ENCODE measurements at places on chromosomes 7 and 10. TPM values are rescaled to one million over a fixed set of nuclear protein-coding genes. Genes with fewer than 3 reads are reported as not detected.
A peak's percentile ranks its signal among the peaks of the same experiment; 100 is the strongest.

DNA sequence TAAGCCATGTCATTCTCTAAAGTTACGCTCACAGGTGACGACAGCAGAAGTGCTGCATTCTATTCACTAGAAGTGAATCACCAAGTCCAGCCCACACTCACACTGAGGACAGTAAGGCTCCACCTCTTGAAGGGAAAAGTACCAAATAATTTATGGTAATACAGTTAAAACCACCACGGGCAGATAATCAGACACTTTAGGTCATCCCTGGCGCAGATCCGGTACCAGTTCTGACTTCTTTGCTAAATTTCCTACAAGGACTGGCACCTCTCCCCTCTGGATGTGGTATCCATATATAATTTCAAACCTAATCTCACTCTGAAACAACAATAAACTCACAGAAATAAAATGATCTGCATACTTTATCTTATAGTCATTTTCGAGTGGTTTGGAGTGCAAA, 954.7 kb upstream of the GHITM start:
- H3K27ac ChIP-seq: no peak overlapping the region
- no peak overlapping the region for H3K4me3 ChIP-seq
- no peaks in the 10 kb centered on the region for H3K4me1 ChIP-seq
- no peak for DNase-seq
- no peaks in the 10 kb centered on the region for H3K36me3 ChIP-seq

DNA sequence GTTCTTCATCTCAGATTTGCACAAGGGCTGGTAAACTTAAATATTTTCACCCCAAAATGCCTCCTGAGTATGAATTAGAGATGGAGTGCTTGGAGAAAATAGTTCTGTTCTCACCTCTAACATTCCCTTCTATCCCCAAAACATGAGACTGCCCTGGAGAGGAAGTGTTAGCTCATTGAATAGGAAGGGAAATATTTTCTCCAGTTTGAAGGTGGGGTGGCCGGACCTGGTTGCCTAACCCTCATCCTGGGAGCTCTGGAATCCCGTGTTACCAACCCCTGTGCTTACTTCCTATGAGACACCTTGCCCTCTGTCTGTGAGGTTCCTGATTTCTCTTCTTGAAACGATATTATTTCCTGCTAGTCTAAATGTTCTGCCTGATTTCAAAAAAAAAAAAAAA, 779 bp downstream of the IFIT2 start:
- H3K27me3 ChIP-seq: no peaks in the 10 kb centered on the region
- H3K27ac ChIP-seq: peak overlapping the region; percentile 96
- DNase-seq: no peak
- peaks cover 27% of the 10 kb centered on the region for H3K4me1 ChIP-seq
- H3K36me3 ChIP-seq: peaks cover 4% of the 10 kb centered on the region

DNA sequence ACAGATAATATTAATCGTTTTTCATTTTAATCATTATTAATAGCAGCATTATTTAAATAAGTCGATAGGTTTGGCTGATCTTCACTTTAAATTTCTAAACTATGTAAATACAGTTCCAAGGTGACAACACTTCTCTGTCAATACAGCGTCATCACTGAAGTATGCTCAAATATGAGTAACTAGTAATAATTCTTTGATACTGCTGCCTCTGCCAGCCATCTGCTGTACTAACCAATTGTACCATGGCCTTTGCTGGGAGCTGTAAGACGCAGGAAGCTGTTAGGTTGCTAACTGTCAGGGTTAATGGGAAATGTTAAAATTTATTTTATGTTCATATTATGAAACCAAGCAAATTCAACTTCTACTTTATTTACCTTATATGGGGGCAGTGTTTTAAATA, 1650.5 kb upstream of the LRRTM3 start:
- H3K36me3 ChIP-seq: no peaks in the 10 kb centered on the region
- no peak overlapping the region for H3K27ac ChIP-seq
- no peak overlapping the region for H3K4me3 ChIP-seq
- DNase-seq: no peak

DNA sequence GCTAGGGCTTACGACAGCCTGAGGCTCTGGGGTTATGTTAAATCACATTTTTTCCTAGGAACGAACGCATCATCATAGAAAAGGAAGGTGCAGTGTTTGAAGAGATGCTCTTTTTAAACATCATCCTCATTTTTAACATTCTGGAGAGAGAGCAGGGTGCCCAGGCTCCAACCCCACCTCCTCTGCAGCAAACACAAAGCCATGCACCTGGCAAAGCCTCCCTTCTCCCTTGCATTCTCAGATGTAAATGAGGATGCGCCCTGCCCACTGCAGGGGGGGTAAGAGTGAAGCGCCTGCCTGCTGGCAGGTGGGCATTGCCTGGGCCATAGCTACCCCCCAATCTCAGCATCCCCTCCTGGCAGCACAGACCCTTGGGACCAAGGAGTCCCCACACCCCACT, 92.4 kb downstream of the PTPRN2 start:
- DNase-seq: no peak
- peak overlapping the region; percentile 3 for H3K4me3 ChIP-seq
- peaks cover 9% of the 10 kb centered on the region for H3K27me3 ChIP-seq
- no peaks in the 10 kb centered on the region for H3K36me3 ChIP-seq
- H3K4me1 ChIP-seq: peaks cover 6% of the 10 kb centered on the region

DNA sequence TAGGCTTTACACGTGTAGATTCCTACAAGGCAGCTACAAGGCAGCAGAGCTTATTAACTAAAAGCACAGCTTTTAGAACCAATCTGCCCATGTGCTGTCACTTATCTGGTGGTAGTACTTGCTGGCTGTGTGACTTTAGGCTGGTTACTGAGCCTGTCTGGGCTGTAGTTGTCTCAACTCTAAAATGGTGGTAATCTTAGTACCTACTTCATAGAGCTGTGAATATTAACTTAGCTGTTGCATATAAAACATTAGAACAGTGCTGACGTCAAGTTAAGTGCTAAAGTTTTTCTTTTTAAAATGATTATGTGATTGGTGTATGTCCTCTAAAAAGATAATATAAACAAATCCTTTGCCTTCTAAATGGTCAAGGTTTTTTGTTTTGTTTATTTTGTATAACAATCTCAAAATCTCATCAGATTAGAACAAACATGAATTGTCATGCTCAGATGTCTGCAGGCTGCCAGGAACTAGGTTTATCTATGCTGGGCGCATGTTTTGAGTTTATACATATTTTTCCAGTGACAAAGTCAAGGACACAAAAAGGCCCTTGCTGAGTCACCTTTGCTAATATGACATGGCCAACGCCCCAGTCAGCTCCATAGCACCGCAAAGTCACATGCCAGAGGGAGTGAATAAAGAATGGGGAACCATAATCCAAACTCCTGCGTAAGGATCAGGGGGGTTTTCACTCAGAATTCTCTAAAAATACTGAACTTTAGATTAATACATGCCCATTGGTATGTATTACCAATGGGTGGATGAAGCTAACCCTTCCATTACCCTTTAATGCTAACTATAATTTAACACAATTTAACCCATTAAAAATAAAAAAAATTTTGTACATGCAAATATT, 39.8 kb upstream of the ARL4A start:
- DNase-seq: no peak
- no peak overlapping the region for H3K27ac ChIP-seq
- H3K4me3 ChIP-seq: no peak overlapping the region
- H3K36me3 ChIP-seq: no peaks in the 10 kb centered on the region

DNA sequence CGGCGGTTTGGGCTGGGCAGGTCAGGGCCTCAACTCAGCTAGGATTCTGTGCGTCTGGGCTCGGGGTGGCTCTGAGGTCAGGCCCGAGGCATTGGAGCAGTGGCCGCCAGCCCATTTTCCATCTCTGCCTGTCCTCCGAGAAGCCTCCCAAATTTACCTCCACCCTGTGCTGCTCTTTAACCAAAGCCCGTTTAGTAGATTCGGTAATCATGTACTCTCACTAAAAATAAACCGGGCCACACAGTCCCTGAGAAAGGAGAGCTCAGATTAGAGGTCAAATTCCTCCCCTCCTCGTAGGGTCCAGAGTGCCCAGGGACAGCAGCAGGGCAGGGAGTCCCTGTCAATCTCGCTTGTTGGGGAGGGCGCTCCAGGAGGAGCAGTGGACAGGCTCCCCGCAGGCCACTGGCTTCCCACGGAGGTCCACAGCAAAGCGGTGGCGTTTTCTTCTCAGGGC, 88.7 kb upstream of the CHST15 start:
- no peak overlapping the region for H3K27ac ChIP-seq
- no peak overlapping the region for H3K4me3 ChIP-seq
- H3K4me1 ChIP-seq: peaks cover 2% of the 10 kb centered on the region
- no peaks in the 10 kb centered on the region for H3K36me3 ChIP-seq
- no peak for DNase-seq

GRCh38 chr10:58576751-58577436, 64.2 kb downstream of the BICC1 start:
- DNase-seq: no peak
- no peak overlapping the region for H3K4me3 ChIP-seq
- no peaks in the 10 kb centered on the region for H3K36me3 ChIP-seq
- peaks cover 18% of the 10 kb centered on the region for H3K27me3 ChIP-seq
- peaks cover 2% of the 10 kb centered on the region for H3K4me1 ChIP-seq
- no peak overlapping the region for H3K27ac ChIP-seq

DNA sequence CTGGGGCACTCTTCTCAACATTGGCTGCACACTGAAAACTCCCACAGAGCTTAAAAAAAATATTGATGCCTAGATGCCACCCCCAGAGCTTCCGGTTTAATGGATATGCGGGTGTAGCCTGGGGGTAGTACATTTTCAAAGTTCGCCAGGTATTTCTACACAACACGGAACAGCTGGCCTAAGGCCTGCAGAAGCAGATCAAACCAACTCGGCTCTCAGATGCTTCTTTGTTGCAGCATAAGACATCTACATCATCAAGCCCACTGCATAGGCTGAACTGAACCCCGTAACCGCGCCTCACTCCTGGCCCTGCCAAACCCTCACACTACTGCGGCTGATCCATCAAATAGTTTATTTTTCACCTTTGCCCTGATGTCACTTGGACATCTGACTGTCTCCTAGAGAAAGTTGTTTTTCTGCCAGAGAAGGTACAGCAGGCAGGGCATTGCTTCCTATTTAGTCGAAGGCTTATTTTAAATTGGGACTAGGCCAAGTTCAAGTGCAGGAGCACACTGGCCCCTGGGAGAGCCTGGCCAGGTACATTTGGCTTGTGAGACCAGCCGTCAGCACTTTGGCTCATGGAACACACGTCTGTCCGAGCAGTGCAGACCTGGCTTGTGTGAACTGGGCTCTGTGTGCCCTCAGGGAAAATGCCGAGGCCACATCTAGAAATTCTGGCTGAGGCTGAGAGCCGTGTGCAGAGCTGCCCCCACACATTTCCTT, 113.3 kb downstream of the TACC2 start:
- peaks cover 18% of the 10 kb centered on the region for H3K27me3 ChIP-seq
- no peak overlapping the region for H3K4me3 ChIP-seq
- no peaks in the 10 kb centered on the region for H3K36me3 ChIP-seq
- no peak for DNase-seq
- no peak overlapping the region for H3K27ac ChIP-seq

DNA sequence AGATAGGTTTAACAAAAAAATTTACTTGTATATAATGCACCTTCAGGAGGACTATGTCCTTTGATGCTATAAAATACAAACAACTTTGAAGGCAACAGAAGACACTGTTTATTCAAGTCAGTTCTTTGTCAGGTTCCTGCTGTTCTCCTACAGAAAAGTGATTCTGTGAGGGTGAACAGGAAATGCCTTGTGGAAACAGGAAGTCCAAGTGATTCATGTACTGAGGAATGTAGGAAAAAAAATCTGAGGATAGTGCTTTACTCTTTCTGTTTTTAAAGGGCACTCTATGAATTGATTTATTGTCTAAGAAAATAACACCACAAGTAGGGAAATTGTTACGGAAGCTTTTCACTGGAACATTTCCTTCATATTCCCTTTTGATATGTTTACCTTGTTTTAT, 171.9 kb downstream of the HDAC9 start:
- no peak overlapping the region for H3K27ac ChIP-seq
- H3K27me3 ChIP-seq: no peaks in the 10 kb centered on the region
- peaks cover 4% of the 10 kb centered on the region for H3K4me1 ChIP-seq

GRCh38 chr10:79948976-79949722, at the start of gene SFTPD:
Gene SFTPD, minus strand, starts transcription at chr10:79949105. Its CDS starts 2,446 bp downstream, at chr10:79946659.
- H3K27ac ChIP-seq: no peak within 1 kb of the TSS
- no peak within 1 kb of the TSS for H3K4me3 ChIP-seq
- H3K27me3 ChIP-seq: peaks cover 21% of the 10 kb centered on the region
- H3K36me3 ChIP-seq: no peaks in the 10 kb centered on the region
- DNase-seq: no peak

DNA sequence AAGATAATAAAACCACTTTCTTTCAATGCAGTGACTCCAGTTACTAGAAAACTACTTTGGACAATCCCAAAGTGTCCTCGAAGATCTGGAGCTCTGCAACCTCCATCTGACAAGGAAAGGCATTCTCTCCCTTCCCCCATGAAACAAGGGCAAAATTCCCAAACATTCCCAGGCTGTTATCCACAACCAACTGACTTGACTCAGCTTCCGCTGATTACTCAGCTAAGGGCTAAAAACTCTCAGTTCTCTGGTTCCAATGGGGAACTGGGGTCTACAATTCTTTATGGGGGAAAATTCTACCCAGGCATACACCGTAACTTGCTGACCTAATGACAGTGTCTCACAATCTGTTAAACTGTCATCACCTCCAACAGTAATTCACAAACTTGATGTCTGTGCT, 48.4 kb downstream of the SFMBT2 start:
- H3K27ac ChIP-seq: no peak overlapping the region
- no peaks in the 10 kb centered on the region for H3K27me3 ChIP-seq
- DNase-seq: no peak
- H3K4me1 ChIP-seq: peaks cover 11% of the 10 kb centered on the region
- H3K36me3 ChIP-seq: peaks cover 28% of the 10 kb centered on the region
- no peak overlapping the region for H3K4me3 ChIP-seq

DNA sequence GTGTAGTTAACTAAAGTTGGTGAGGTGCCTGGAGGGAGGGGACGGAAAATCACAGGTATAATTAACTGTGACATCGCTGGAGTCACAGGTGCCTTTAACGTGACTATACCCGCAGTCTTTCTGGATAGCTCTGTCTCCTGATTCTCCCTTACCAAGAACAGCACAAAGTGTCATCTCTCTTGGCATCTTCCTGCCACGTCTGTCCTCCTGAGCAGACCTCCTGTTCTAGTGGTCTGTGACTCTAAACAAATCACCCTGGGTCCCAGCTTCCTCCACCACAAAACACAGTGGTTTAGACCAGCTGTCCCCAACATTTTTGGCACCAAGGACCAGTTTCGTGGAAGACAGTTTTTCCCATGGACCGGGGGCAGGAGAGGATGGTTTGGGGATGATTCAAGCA, 90.5 kb downstream of the CALN1 start:
- no peaks in the 10 kb centered on the region for H3K4me1 ChIP-seq
- peaks cover 2% of the 10 kb centered on the region for H3K36me3 ChIP-seq
- DNase-seq: no peak
- no peak overlapping the region for H3K27ac ChIP-seq
- no peaks in the 10 kb centered on the region for H3K27me3 ChIP-seq
- no peak overlapping the region for H3K4me3 ChIP-seq

- H3K4me1 ChIP-seq: no peaks in the 10 kb centered on the region
- H3K36me3 ChIP-seq: no peaks in the 10 kb centered on the region
- no peaks in the 10 kb centered on the region for H3K27me3 ChIP-seq
- no peak overlapping the region for H3K4me3 ChIP-seq
These were observed 706.8 kb upstream of the POT1 start for GRCh38 chr7:125636320-125636962.

Gene FGFR2
- 0.31 TPM for total RNA-seq

Gene CYP3A4
- not detected for total RNA-seq

Gene UTF1
- total RNA-seq: not detected

Gene IL2RA
- total RNA-seq: 59.2 TPM

Gene OR2A12
- total RNA-seq: not detected

Data from T-helper 17 cell (primary cell).